ENCODE measurements at places on chromosomes 6 and 20. TPM values are rescaled to one million over a fixed set of nuclear protein-coding genes. Genes with fewer than 3 reads are reported as not detected.

Gene COX4I2
- 10.1 TPM for total RNA-seq

Gene ENPP1
- total RNA-seq, result 1.4 TPM

Gene GATA5
- 18.1 TPM for total RNA-seq

Gene TRDN
- 470 TPM for total RNA-seq

Gene EPPIN
- total RNA-seq, result not detected

Gene FUT9
- total RNA-seq, result not detected

Gene SMPDL3A
- total RNA-seq, result 4.4 TPM

Gene SLC35F1
- 6.7 TPM for total RNA-seq

Gene SIRPA
- total RNA-seq, result 18.1 TPM

Gene LIN28B
- total RNA-seq, result not detected

Gene TXLNB
- total RNA-seq, result 133 TPM

Gene TUBB2B
- total RNA-seq, result 1.0 TPM

DNA sequence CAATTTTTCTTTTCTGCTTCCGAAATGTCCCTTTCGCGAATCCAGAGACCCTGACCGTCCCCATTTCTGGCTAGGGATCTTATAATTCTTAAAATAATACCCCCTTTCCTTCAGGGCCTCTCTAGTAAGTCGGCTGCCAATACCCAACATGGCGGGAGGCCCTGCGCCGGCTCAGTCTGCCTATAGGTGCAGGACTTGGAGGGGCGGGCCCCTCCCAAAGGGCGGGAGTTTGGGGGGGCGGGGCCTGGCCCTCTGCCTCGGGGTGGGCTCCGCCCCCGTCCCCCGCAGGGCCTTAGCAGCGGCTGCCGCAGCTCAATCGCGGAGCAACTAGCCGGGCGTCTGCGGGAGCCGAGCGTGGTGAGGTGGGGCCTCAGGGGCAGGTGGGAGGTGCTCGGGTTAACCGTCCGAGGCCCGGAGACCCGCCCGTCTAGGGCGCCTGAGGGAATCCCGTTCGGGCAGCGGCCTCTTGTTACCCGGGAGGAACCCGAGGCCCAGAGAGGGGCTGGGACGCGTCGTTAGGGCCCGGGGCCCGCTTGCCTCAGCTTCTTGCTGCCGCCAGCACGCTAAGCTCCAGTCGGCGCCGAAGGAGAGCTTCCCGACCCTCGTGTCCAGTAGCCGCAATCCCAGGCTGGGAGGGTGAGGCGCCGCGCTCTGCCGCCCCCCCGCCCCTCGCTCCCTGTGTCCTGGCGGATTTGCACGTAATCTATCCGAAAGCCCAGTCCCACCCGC lies at the start of gene CEP250:
CEP250 (plus strand) TSS at position 718 of the 729 bp plus-strand sequence. CDS start 6,770 bp downstream, outside the sequence.
- DNase-seq, result peak; percentile 97

DNA sequence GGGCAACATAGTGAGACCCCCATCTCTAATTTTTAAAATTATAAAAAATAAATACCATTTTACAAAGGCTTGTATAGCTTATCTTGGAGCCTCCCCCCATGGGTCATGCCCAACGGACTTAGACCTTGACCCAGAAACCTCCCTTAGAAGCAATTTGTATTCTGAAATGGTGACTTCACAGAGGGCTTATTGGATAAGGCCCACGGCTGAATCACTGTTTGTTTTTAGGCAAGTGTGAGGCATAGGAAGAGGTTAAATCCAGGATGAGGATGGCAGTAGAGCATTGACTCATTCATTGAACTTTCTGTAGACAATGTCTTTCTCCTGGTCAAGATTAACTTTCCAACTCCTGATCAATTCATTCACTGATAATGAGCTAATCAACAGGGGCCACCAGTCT lies 6.2 kb upstream of the SNAI1 start:
- DNase-seq, result no peak

GRCh38 chr6:53725791-53726575 lies 60.4 kb upstream of the KLHL31 start:
- DNase-seq, result peak; percentile 85

GRCh38 chr6:166361077-166361429 lies 18.7 kb upstream of the SFT2D1 start:
- peak; percentile 62 for DNase-seq

GRCh38 chr6:129895692-129896091 lies 34.6 kb upstream of the TMEM244 start:
- no peak for DNase-seq

DNA sequence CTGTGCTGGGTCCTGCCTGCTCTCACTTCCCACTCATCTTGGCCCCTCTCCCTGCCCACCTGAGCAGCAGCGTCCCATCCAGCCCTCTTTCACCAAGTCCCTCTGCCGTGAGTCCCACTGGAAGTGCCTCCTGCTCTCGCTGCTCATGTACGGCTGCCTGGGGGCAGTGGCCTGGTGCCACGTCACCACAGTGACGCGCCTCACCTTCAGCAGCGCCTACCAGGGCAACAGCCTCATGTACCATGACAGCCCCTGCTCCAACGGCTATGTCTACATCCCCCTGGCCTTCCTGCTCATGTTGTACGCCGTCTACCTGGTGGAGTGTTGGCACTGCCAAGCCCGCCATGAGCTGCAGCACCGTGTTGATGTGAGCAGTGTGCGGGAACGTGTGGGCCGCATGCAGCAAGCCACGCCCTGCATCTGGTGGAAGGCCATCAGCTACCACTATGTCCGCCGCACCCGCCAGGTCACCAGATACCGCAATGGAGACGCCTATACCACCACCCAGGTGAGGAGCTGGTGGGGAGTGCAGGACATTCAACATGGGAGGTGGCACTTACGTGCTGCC lies 2.8 kb downstream of the TMEM151B start:
- no peak for DNase-seq

DNA sequence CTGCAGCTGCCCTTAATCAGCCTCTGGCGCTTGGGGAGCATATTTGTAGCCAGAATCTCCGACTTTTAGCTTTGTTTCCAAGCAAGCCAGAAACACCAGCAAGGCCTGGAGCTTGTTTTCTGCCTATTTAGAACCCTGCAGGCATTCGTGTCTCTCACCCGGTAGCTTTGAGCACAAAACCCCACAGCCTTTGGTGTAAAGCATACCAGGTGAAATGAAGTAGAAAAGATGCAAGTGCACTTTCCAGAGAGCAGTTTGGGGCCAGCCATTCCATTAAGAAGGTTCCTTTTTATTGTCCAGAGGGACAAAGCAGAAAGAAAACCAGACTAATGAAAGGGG lies 736 bp downstream of the FAM217B start:
- DNase-seq, result no peak

GRCh38 chr20:50559149-50559548 lies 49.0 kb downstream of the PTPN1 start:
- DNase-seq, result no peak

DNA sequence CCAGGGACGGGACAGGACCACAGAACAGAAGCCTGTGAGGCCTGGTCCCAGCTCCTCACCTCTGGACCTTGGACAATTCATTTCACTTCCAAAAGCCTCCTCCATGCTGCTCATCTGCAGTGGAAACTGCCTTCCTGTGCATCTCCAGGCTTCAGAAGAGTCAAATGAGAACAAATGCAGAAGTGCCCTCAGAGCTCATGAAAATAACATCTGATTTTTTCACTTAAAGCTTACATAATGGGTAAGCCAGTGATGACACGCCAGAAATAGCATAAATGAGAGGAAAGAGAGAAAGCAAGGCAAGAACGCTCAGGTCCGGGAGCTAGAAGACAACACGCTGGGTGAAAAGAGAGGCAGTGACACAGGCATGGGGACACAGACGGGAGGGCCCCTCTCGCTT lies 7.9 kb downstream of the CNKSR3 start:
- no peak for DNase-seq

- no peak for DNase-seq
These were observed 214.9 kb upstream of the HDDC2 start for GRCh38 chr6:125516644-125517043.

DNA sequence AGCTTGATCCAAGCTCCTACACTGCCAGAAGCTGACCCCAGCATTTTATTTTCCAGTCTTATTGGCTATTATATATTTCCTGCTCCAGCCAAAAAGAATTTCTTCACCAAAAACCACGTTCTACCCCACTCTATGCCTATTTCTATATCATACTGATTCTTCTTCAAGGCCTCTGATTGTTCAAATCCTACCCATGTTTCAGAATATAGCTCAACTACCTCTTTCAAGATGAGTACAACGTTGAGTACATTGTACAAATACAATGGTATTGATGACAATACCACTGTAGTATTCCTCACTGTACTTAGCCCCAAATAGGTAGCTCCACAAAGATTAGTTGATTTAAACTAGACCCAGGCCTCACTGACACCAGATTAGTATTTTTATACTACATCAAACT lies 31.0 kb downstream of the ASCC3 start:
- no peak for DNase-seq

DNA sequence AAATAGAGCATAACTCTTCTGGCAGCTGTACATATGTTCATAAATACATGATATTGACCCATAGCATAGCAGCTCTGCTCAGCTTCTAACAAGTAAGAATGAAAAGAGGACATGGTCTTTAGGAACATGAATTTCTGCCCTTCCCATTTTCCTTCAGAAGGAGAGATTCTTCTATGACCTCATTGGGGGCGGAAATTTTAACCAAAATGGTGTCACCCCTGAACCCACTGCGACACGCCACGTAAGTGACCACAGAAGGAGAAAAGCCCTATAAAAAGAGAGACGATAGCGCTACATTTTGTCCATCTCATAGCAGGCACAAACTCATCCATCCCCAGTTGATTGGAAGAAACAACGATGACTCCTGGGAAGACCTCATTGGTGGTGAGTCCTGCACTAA lies at the start of gene IL17A:
IL17A (plus strand) TSS at position 301 of the 400 bp plus-strand sequence; CDS start at position 358, 57 bp downstream.
- no peak for DNase-seq

GRCh38 chr20:57714409-57715267 lies 4.8 kb upstream of the PMEPA1 start:
- no peak for DNase-seq

GRCh38 chr6:13194852-13195251 lies 133.5 kb downstream of the TBC1D7 start:
- peak; percentile 41 for DNase-seq

GRCh38 chr6:12594530-12594893 lies 122.1 kb upstream of the PHACTR1 start:
- no peak for DNase-seq

DNA sequence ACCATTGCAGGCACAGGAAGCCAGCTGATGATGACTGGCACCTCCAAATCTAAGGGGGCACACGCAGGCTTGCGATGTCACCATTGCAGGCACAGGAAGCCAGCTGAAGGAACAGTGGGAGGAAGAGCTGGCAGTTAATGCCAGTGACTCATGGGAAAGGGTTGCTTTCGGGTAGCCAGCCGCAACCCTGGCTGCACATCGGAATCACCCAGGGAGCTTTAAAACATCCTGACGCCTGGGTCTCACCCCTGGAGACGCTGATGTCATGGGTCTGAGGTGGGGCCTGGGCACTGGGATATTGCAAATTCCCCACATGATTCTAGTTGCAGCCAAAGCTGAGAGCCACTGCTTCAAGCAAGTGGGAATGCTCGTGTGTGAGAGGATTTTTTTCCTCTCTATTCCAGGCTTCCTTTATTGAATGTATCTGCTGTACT lies 16.1 kb upstream of the CCN6 start:
- peak; percentile 70 for DNase-seq

GRCh38 chr6:103079867-103080266 lies 1686.4 kb downstream of the GRIK2 start:
- DNase-seq, result no peak

DNA sequence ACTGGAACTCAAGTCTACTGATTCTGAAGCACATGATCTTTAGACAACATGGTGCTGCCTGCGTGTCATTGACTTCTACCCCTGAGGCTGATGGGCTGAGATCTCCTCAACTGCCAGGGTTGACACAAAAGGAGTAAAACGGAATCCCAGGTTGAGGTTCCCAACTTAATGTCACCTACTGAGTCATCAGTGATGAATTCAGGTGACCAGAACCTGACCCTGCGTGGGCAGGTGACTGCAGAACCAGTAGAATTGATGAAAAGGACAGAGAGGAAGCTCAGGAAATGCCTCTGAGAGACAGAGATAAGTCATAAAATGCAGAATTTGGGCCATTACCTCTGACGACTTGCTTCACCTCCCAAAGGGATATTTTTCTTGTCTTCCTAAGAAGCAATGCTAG lies 7.7 kb upstream of the KIZ start:
- no peak for DNase-seq

DNA sequence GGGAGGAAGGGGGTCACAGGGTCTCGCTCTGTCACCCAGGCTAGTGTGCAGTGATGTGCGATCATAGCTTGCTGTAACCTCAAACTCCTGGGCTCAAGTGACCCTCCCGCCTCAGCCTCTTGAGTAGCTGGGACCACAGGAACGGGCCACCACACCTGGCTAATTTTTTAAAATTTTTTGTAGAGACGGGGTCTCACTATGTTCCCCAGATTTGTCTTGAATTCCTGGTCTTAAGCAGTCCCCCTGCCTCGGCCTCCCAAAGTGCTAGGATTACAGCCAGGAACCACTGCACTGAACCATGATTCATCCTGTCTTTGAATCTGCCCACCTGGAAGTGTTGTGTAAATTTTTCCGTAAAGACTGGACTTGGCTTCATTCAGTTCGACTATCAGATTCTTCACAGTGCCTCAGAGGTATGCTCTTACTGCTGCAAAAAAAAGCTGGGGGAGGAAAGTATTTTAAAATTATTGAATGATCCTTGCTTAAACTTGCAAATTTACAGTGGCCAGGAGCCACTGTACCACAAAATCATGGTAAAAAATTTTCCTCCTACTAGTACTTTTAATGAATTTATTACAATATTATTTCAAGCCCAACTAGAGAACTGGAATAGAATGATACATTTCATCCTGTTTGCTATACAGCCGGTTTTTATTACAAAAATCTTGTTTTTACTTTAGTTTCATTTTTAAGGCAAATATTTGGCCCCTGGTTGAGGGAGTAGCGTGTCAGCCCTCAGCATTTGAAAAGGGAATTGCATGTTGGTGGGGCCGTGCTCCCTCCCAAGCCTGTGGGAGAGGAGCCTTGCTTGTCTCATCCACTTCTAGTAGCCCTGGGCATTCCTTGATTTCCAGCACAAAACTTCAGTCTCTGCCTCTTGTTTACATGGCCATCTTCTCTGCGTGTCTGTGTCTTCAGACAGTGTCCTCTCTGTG lies 202.5 kb upstream of the SGK1 start:
- DNase-seq, result no peak

DNA sequence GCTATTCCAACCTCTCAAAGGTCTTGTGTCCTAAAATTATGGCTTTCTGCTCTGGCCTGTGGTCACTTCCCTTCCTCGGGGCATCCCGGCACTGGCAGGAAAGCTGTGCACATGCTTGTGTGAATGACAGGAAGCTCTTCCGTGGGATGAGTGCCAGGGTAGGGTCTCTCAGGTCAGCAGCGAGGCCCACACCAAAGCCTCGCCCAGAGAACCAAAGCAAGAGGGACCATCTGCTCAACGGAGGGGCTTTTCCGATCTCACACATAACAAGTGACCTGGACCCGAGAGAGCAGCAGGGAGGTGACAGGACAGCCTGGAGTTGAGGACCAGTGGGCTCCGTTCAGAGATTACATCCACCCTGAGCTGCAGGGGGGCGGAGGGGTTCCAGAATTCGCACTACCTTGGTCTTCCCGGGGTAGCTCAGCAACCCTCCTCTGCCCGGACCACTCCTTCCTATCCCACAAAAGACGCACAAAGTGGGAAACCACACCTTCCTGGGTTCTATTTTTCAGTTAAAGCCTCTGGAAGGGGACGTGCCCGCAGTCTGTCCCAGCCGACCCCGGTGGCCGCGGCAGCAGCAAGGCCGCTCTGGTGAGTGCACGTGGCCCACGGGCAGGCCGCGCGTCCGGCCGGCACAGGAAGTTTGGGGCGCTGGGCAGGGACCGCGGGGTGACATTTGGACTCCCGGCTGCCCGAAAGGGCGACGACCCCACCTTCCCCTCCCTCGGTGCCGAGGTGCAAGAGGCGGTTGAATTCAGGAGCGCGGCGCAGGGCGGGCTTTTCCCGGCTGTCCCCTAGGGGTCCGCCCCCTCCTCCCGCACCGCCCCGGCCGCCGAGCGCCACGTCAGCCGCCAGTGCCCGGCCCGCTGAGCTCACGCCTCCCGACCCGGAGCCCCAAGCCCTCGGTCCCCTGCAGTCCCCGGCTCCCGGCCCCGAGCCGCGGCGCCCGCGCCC lies 988 bp downstream of the TXNDC5 start:
- DNase-seq, result peak; percentile 81

All from left ventricle myocardium superior (tissue), 1 donor.